ENCODE measurements at places on chromosomes 1 and 21.
A peak's percentile ranks its signal among the peaks of the same experiment; 100 is the strongest.

GRCh38 chr1:40704817-40705733, 13.6 kb downstream of the NFYC start:
- no peak for DNase-seq

- no peak for DNase-seq
Observed at GRCh38 chr1:17148950-17149608, 29.8 kb upstream of the PADI2 start.

DNA sequence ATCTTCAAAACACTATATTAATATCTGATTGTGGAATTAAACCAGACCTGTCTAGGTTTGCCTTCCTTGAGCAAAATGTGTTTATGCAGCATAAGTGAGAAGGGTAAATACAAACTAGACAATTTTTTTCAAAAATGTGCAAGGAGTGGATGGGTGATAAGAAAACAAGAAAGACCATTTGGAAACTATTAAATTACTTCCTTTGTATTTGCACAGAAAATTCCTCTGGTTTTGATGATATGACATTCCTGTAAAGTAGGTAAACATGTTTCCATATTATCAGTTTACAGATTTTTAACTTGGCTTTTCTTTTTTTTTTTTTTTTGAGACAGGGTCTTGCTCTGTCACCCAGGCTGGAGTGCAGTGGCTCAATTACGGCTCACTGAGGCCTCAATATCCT, 24.8 kb upstream of the SLC30A1 start:
- no peak for DNase-seq

DNA sequence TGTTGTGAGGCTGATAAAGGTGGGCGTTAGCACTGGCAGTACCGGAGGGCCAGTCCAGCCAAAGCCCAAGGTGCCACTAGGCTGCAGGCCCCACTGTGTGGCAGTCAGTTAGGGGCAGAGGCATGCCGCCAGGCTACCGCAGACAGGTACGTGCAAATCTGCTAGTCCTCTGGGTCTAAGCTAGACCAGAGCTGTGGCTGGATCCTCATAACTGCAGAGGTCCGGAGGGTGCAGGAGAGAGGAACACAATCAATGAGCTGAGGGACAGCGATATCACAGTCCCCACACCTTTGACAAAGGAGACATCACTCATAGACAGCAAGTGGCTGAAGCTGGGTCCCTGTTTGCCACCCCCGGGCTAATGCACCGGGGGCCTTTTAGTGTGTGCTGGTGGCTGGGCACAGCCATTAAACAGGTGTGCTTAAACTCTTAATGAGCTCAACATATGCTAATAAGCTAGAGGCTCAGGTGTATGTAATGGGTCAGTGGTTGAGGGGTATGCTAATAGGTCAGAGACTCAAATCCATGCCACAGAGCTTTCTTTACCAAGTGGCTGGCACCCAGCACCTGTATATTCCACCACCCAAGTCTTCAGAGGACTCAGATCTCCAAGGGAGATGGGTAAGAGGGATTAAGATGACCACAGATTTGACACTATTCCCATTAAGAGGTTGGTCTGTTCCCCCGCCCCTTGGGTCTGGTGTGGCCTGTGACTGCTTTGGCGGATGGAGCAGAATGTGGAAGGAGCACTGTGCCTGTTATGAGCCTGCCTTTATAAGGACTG, 82.0 kb downstream of the GLIS1 start:
- no peak for DNase-seq

- no peak for DNase-seq
Observed at GRCh38 chr21:42562816-42563215, 49.2 kb downstream of the SLC37A1 start.

DNA sequence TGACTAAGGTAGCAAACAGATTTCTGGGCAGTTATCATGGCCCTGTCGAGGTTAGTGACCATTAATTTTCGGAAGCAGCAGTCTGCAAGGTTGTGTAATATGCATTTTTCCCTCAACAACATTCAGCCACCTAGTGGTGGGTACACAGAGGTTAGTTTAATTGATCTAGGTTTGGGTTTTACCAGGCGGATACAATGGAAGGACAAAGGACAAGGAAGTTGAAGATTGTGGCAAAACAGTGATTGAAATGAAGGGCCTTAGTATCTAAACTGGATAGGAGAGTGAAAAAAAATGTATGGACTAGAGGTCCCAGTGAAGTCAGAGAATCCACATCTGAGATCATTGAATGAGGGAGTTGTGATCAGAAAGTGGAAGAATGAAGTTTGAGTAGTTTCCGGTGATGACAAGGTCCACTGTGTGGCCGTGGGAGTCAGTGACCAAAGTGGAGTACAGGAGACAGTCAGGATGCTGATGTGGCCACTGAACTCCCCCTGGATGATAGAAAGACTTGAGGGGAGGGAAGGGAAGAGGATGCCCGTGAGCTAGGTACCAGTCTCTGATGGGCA, 2.8 kb downstream of the ARMH1 start:
- DNase-seq, result no peak

- peak; percentile 95 for DNase-seq
Observed at GRCh38 chr1:222713091-222713961, 962 bp downstream of the BROX start.

- no peak for DNase-seq
Observed at GRCh38 chr1:39849203-39849602, 34.1 kb downstream of the TRIT1 start.

DNA sequence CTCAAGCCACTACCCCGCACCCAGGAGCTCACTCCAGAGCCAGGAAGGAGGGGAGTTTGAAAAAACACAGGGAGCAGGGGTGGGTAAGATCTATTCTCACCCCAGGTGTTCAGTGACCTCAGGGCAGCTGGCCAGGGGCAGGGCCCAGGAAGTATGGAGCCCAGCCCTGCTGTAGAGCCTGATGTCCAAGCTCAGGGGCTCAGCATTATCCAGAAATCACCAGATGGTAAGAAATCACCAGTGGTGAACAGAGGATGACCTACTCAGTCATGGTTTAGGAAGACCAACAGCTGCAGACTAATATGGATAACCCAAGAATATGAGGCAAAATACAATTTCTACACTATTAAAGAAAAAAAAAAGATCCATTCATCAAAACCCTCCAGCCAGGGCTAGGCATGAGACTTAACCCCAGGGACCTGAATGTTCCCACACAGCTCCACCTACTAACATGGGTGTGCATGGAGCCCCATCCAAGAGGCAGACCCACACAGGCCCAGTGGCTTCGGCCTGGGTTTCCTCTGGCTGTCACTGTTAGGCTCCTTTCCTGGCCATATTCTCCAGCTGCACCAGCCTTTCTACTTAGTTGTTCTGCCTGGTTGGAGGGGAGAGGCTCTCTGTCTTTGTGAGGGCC, 67.6 kb downstream of the KCNN3 start:
- DNase-seq, result no peak

Measured in ovary (tissue), 10 donors.